ENCODE measurements at places on chromosomes 16 and 17. TPM values are rescaled to one million over a fixed set of nuclear protein-coding genes. Genes with fewer than 3 reads are reported as not detected.
A peak's percentile ranks its signal among the peaks of the same experiment; 100 is the strongest.

DNA sequence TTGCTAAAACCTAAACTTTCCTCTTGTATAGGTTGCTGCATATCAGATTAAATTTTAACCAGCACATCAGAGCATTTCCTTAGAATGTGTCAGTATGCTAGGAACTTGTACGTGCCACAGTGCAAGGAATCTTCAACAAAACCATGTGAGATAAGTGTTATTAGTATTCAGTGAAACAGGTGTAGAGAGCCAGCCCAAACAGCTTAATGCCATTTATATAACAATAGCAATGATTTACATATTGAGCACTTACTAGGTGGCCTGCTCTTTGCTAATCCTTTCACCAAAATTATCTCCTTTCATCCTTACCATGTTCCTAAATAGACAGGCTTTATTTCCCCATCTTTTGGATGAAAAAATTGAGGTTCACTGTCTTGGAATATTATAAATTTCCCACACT, 485.7 kb downstream of the HS3ST4 start:
- DNase-seq = no peak

DNA sequence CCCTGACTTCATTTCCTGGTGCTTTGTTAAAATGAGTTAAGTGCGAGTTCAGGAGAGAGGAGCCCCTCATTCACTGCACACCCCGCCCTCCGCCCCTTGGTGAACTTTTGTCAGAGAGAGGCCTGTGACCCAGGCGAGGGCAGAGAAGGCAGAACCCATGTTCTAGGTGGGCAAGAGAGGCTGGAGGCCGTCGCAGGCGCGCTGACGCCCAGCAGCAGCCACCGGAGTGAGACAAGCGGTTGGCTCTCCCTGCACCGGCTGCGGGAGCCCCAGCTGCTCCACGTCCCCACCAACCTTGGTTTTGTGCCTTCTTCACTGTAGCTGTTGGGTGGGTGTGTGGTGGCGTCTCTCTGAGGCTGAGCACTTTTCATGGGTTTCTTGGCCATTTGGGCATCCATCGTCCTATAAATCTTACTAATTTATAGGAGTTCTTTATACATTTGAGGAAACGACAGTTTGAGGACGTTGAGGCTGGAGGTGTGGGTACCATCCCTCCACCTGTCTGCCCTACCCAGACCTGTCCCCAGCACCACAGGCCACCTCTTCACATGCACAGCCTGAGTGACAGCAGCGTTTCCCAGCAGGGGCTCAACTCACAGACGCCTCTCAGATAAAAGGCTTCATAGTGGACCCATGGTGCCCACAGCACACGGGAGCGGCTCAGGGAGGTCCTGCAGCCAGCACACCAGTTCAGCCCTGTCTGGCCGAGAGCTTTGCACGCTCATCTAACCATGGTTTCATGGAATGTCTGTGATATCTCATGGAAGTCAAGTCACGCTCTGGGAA, 45.2 kb upstream of the CBFA2T3 start:
- DNase-seq = no peak

DNA sequence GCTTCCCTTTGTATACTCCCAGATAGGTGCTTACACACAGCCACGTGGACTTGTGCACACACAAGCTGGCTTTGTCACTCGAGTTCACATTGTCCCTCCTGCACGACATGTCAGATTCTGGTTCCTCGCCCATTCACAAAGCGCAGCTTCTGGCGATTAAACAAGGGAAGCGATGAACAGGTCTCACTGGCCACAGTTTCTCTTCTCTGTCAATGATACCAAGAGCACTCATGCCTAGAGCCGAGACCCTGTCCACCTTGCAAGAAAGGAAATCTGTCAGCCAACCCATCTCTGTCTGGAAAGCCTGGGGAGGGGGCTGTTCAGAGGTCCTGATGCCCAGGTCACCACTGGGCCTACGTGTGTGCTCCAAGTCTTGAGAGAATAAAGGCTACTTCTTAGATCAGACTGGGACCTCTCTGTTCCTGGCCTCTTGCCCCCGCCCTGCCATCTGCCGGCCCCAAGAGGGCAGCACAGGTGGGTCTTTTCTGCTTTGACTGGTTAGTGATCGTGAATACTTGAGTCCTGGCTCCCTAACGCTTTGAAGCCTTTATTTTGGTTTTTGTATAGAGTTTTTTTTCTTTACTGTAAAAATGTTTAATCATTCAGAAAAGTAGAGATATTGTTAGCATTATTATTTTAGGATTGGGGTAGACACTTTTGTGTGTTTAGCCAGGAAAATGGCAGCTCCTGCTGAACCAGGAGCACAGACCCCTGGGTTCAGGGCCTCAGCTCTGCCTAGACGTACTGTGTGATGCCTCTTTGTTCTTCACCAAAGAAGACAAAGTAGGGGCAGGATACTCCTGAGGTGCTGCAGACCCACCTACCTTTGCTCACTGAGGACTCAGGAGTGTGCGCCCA, 104.7 kb downstream of the MRM1 start:
- peak; percentile 24 for DNase-seq

DNA sequence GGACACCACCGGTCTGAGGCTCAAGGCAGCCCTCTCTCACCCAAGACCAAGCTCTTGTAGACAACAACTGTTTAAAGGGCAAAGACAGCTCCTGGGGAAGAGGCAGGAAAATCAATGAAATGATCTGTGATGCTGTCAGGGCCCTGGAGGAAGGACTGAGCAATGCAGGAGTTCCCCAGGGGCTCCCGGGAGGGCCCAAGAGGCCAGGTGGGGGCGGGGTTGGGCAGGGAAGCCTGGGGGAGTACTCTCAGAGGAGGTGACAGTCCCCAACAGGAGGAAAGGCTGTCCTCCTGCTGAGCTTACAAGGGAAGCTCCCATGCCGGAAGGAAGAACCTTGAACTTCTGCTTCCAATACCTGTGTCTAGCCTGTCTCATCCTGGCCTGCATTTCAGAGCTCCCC, 8.3 kb upstream of the NOS2 start:
- DNase-seq = no peak

DNA sequence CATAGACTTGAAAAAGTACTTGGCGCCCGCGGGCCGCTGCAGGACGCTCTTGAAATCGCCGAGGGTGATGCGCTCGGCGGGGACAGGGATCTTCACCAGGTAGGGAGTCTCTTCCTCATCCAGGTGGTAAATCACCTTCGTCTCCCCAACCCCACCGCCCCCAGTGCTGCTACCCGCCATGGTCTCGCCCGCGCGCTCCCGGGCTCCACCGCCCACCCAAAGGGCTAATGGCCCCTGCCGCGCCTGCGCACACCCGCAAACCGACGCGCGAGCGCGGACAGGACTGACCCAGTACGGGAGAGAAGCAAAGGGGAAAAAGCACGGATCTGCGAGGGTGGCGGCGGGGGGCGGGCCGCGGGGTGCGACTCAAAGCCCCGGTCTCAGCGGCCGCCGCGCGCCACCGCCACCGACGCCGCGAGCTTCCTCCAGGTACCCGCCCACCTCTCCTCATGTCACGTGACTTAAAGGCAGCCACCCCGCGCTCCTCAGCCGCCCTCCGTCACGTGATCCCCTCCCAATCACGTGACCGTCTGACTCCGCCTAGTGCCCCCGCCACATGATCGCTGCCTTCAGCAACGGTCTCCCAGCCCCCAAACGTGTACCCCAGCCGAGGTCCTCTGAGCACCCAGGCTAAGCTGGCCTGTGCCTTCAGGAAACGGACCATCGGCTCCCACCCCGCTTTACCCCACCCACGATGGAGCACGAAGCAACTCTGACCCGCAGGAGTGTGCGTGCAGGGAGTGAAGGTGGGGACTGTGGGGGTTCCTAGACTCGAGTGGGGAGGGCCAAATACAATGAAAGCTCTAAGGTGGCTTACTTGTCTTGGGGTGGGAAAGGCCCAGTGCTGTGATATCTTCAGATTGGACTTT, at the start of gene DVL2:
Gene DVL2, minus strand, starts transcription at position 435 of the 869 bp plus-strand sequence. Its CDS starts 255 bp downstream, at position 180.
- peak; percentile 96 for DNase-seq

DNA sequence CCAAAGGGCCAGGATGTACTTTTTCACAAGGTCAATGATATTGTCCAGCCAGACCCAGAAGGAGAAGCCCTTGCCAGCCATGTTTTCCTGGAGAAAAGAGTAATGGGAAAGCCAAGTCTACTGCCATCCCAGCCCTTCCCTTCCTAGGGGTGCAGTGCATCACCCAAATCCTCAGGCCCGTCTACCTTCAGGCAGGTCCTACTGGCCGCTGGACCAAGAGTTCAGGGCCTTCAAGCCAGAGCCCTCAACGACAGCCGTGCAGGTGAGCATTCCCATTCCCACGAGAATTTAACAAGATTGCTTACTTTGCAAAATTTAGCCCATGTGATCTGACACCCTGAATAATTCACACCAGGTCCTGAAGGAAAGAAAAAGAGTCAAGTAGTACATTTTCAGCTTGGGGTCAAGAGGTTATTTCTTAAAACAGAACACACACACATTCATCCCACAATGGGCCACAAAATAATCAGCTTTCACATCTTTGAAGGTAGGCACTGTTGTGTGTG, 35.0 kb downstream of the STAT5A start:
- DNase-seq = no peak

- no peak for DNase-seq
Measured at GRCh38 chr16:67407176-67407787, 9.0 kb downstream of the ZDHHC1 start.

DNA sequence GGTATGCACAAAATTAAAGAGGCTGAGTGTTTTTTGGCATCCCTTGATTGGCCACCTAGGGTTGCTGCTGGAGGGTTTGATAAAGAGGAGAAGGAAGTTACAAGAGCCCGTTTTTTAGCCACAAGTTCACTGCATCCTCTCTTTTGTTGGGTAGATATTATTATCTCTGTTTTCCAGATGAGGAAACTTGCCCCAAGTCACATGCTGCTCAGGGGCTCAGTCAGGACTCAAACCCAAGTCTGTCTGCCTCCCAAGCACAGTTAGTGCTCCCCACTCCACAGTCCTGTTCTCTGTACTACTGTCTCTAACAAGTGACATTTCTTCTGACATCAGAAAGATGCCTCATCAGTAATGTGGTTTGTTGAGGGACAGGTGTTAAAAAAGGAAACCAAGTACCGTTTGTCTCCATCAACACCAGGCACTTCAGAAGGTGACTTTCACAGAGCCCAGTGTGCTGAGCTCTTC, 1.4 kb downstream of the NT5M start:
- no peak for DNase-seq

DNA sequence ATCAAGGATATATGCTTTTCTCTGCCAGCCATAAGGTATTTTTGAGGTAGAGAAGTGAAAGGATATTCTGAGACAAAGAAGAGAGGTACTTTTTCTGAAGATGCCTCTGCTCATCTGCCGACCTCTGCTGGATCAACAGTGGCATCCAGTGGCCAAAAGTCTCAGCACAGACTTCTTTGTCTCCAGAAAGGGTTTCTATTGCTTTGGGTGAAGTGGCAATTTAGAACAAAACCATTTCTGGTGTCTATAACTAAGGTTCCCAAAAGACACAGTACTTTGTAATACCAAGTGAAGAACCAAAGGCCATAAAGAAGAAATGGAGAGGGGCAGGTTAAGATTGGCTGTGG, 155.2 kb upstream of the C17orf78 start:
- peak; percentile 55 for DNase-seq

Gene FOXL1
- 3.5 TPM for total RNA-seq

Gene PPP1R27
- not detected for total RNA-seq

Gene MMP25
- total RNA-seq = under 0.01 TPM
